ENCODE measurements at places on chromosomes 16 and 17.

- DNase-seq = no peak
These were observed 59.3 kb upstream of the CORO6 start for GRCh38 chr17:29682054-29682453.

- DNase-seq = no peak
These were observed 21.3 kb upstream of the UBE2I start for GRCh38 chr16:1287982-1288670.

GRCh38 chr17:32985050-32985756 lies 6.4 kb upstream of the SPACA3 start:
- no peak for DNase-seq

DNA sequence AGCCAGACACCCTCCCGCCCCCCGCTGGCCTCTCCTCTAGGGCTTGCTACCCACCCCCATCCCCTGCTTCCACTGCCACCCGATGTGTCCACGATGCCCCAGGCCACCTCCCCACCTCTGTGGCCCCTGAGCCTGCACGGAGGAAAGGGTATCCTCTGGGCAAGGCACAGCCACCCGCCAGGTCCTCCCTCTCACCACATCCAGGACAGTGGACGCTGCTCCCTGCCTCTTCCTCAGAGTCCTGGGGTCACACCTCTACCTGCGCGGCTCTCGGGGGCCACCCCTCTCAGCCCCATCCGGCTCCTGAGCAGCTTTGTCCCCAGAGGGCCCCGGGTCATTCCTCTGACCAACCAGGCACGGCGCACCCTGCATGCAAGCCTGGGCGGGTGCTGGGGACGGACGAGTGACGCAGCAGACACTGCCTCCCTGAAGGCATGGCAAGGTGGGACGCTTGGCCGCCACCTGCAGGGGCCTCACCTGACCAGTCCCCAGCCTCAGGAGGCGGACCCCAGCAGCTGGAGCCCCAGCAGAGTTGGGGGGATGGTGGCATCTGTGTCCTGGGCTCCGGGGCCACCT lies 24.8 kb downstream of the FLYWCH1 start:
- no peak for DNase-seq

DNA sequence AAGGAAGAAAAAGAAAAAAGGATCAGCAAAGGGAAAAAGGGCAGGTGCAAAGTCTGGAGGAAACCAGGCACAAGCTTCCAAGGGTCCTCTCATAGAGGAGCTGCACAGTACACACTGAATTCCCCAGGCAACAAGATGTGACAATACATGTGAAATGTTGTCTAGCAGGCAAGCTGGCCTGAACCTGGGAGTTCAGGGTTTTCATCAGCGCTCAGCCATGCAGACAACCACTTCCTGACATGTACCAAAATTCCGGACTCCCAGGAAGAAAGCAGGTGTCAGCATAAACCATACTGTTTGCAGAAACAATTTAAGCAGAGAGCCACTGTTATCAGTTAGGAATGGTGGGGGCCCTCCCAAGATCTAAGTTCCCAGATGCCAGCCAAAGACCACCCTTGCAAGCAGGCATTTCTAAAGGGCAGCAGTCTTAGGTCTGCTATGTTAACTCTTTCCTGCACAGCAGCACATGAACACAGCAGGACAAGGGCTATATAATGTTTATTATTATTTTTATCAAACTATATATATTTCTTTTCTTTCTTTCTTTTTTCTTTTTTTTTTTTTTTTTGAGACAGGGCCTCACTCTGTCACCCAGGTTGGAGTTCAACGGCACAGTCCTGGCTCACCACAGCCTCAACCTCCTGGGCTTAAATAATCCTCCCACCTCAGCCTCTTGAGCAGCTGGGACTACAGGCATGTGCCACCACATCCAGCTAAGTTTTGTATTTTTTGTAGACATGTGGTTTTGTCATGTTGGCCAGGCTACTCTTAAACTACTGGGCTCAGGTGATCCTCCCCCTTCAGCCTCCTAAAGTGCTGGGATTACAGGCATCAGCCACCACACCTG lies 10.1 kb downstream of the TK2 start:
- DNase-seq = no peak

DNA sequence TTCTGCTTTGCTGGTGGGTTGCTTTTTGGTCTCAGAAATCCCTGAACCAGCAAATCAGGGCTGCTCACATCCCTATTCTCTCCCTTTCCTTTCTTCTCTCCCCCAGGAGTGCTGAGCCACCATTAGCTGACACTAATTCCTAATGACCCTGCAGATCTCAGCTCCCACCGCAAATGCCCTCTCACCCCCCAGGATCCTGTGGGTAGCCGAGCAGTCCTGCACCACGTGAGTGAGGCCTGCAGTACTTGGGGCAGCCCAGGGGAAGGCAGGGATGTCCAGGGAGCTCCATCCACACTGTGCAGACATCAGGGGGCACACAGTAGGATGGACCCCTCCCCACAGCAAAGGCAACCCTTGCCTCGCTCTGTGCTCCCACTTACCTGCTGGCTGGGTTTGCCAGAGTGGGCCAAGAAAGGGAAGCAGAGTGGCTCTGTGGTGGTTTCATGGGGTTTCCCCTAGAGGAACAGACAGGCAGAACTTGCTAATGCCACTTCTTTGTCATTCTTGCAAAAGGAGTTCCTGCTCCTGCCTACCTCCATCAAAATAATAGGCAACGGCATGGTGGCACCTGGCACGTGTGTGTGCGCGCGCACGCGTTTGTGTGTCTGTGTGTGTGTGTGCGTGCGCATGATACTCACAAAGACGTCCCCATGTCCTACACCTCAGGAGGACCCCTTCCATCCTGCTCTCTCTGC lies 135.6 kb downstream of the GAS7 start:
- DNase-seq = no peak

- no peak for DNase-seq
These were observed 10.9 kb upstream of the HS3ST6 start for GRCh38 chr16:1929105-1929504.

DNA sequence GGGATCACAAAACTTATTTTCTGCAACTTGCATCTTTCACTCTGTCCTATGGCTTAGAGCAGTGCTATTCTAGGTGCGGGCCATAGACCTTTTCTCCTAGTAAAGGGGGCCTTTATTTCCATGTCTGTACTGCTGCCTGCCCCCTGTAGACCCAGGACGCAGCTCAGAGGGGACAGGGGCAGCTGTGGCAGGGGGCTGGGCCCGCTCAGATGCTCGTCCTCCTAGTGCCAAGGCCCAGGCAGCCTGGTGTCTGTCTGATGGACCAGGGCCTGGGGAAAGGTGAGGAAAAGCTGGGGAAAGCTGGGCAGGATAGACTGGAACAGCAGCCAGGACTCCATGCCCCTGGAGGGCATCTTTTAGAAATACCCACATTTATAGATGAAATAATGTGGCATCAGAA lies 25.6 kb downstream of the VAC14 start:
- no peak for DNase-seq

DNA sequence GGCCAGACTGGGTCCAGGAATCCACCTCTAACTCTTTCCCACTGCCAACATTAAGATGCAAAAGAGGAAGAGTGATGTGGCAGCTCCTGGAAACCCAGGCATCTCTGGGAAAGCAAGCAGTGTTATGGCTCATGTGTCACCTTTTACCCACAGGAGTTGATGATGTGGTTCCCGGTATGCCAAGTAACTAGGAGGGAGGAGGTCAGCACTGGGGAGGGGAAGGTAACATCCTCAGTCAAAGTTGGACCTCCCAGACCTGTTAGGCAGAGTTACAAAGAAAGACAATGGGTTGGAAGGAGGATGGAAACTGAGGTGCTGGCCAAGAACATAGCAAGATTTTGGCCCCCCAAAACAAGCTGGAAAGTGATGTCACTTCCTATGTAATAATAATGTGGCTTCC lies 11.4 kb downstream of the KRABD2 start:
- no peak for DNase-seq

- DNase-seq = no peak
These were observed 948.1 kb downstream of the KCNJ2 start for GRCh38 chr17:71117466-71117865.

DNA sequence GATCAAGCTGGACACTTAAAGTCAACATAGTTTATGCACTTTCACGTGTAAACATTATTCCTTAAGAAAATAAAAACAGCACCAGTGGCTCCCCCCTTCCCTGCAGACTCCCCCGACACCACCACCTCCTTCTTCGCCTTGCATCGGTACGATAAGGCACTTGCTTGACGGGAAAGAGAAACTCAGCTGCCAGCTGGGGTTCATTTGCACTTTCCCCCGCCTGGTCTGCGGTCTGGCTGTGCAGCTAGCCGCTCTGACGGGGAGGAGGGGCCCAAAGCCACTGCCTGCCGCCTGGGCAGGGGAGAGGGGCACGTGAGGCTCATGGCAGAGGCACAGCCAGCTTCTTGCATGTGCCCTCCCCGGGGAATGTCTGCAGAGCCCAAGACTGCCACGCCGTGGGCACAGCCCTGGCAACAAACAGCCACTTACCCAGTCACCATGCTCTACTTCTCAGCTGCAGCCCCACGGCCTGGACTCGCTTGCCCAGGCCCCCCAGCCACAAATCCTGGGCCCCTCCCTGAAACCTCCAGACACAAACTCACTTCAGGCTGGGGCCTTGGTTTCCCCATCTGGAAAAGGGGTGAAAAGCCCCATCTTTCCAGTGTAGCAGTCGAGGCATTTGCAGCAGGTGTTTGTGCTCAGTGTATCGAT lies 16.5 kb upstream of the PRM1 start:
- peak; percentile 37 for DNase-seq

DNA sequence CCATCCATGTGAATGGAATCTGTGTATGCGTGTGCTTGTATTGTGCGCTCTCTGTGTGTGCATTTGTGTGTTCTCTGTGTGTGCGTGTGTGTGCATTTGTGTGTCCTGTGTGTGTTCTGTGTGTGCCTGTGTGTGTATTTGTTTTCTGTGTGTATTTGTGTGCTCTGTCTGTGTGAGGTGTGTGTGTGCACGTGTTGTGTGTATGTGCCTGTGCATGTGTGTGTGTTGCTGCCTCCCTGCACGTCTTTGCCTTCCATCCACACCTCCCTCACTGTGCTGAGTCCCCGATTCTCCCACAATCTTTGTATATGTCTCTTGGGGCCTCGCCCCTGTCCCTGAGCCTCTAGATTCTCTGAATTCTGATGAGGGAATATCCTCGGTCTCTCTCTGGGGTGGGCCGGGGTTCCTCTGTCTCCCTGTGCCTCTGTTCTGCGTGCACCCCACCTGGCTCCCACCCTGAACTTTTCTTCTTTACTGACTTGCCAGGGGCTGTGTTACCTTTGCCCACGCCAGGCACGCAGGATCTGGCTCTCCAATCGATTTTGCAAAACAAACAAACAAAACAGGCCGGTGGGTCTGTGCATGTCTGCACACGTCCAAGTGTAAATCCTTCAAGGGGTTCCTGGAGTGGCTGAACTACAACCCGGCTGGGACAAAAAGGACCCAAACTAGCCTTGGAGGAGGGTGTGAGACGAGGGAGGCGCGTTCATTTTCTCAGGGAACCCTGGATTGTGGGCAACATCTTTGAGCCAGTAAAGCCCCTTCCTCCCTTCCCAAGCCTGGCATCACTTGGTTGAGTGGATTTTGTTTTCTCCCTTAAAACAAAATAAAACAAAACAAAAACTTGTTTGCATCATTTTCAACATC lies 8.1 kb upstream of the FOXF1 start:
- no peak for DNase-seq

GRCh38 chr17:31838636-31839225 lies 20.3 kb downstream of the COPRS start:
- no peak for DNase-seq

GRCh38 chr17:82713071-82713723 lies 3.3 kb upstream of the FN3KRP start:
- no peak for DNase-seq

DNA sequence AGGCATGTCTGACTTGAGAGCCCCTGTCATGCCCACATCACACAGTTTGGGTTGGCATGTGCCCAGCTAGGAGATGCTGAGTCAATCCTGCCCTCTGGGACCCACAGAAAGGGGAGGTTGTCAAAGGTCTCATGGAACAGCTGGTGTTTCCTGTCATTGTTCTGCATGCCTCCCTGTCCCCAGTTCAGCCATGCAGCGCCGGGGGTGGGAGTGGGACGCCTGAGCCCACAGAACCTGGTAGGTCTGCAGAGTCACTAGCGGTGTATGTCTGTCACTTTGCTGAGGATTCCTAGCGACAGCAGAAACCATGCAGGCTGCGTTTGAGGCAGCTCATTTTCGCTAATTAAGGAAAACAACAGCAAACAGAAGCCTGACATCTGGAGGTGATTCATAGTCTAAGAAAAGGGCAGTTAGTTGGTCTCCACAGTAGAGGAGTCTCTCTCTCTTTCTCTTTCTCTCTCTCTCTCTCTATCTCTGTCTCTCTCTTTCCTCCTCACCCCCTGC lies 19.6 kb upstream of the CCL1 start:
- no peak for DNase-seq

GRCh38 chr17:66240013-66240412 lies 10.8 kb upstream of the APOH start:
- DNase-seq = no peak

- no peak for DNase-seq
These were observed 3.6 kb upstream of the CYTH1 start for GRCh38 chr17:78785663-78786057.

DNA sequence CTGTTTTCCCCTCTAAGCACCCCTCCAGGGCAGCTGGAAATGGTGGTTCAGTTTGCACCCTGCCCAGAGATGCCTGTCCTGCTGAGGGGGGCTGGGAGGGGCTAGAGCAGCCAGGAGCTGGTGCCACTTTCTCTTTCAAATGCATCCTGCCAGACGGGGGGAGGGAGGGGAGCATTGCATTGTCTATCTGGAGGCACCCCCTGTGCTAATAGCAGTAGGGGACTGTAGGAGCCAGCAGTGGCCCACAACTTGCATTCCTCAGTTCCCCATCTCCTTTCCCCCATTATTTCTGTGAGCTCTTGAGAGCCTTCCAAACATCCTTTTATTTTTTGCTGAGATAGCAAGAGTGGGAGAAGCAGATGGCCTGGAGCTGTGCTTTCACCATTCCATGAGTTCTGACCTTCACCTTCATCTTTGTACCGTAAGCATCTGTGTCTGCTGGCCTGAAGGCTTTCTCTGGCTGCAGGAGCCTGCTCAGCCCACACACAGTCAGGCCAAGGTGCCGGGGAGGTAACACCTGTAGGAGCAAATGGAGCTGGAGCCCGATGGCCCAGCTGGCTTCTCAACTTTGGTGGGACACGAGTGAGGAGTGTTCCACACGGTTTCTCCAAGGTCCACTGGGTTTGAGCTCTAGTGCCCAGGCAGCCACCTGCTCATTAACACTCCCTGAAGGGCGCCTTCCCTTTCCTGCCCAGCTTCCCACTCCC lies 5.2 kb downstream of the WFDC1 start:
- DNase-seq = no peak

DNA sequence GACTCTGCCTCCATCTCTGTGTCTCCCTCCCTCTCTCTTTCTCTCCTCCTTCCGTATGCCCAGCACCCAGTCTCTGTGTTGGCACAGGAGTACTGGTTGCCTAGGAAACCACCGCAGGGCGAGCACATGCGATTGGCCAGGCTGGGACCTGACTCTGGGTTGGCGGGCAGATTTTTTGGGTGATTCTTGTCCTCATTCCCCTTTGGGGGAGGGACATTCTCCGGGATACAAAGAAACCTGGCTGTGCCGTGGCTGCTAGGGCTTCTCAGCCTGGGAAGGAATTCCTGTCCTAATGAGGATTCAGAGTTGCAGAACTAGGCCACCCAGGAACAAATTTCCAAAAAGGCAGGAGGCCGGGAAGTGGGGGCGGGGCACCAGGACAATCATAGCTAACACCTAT lies 168.9 kb downstream of the SHISA9 start:
- DNase-seq = no peak

- DNase-seq = no peak
These were observed 15.4 kb downstream of the PLLP start for GRCh38 chr16:57268804-57269800.

All from activated T-helper 1 cell treated with Interleukin-2 at 50 U/mL for 16 hours (primary cell).